ENCODE measurements at places on chromosomes 6 and 20. TPM values are rescaled to one million over a fixed set of nuclear protein-coding genes. Genes with fewer than 3 reads are reported as not detected.

CST7 gene
- 3.2 TPM for polyA plus RNA-seq

PRND gene
- polyA plus RNA-seq, result 0.25 TPM

GRIK2 gene
- polyA plus RNA-seq, result not detected

PRR18 gene
- not detected for polyA plus RNA-seq

OR2J3 gene
- polyA plus RNA-seq, result not detected

DXO gene
- polyA plus RNA-seq, result 21.6 TPM

PLAGL2 gene
- 3.9 TPM for polyA plus RNA-seq

SLC17A3 gene
- not detected for polyA plus RNA-seq

COX4I2 gene
- not detected for polyA plus RNA-seq

TPX2 gene
- polyA plus RNA-seq, result not detected

FUT9 gene
- polyA plus RNA-seq, result not detected

FRS3 gene
- polyA plus RNA-seq, result not detected

POM121L2 gene
- polyA plus RNA-seq, result not detected

ATAT1 gene
- 3.4 TPM for polyA plus RNA-seq

TMEM244 gene
- not detected for polyA plus RNA-seq

EPB41L1 gene
- not detected for polyA plus RNA-seq

TMEM239 gene
- polyA plus RNA-seq, result not detected

HLA-DRA gene
- polyA plus RNA-seq, result 14,955 TPM

SUMO4 gene
- 0.85 TPM for polyA plus RNA-seq

NHLRC1 gene
- 1.6 TPM for polyA plus RNA-seq

Measured in naive B cell (primary cell).